ENCODE measurements at places on chromosomes 6 and 20.

- DNase-seq = no peak
Measured at GRCh38 chr6:37323580-37323979, 30.2 kb upstream of the RNF8 start.

DNA sequence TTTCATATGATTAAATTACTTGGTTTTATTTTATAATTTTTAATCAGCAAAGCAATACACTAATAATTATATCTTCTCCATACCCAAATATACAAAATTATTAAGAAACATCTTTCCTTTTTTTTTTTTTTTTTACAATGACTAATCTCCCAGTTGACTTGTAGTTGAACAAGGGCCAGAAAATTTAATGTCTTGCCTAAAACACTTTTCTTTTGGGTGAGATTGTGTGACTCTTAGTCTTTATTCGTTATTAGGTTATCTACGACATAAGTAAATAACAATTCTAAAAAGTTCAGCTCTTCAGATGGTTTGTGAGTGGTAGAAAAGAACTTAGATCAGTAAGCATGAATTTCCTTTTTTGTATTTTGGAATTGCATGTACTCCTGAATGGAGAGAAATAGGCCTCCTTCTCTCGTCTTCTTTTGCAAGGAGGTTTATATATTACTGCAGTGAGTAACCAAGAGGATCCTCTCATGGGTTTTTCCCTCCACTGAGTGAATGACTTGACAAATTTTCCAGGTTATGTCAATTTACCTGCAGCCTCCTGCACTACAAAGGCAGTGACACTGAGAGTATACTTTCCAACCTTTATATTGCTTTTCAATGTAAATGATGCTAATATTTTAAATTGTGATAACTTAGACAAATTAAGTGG, 364.5 kb upstream of the CITED2 start:
- no peak for DNase-seq

DNA sequence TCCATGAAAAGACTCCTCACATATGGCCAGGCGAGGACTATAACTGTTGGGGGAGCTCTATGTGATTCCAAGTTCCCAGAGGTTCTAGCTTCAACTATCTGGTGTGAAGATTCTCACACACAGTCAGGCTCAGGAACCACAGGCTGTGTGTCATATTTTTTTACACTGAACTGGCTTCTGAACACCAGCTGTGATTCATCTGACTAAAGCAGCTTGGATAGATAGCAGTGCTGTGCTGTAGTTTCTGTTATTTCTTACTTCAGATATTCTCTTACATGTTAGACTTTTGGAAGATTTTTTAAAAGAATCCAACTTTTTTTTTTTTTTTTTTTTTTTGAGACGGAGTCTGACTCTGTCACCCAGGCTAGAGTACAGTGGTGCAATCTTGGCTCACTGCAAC, 140.7 kb upstream of the MCHR2 start:
- no peak for DNase-seq

DNA sequence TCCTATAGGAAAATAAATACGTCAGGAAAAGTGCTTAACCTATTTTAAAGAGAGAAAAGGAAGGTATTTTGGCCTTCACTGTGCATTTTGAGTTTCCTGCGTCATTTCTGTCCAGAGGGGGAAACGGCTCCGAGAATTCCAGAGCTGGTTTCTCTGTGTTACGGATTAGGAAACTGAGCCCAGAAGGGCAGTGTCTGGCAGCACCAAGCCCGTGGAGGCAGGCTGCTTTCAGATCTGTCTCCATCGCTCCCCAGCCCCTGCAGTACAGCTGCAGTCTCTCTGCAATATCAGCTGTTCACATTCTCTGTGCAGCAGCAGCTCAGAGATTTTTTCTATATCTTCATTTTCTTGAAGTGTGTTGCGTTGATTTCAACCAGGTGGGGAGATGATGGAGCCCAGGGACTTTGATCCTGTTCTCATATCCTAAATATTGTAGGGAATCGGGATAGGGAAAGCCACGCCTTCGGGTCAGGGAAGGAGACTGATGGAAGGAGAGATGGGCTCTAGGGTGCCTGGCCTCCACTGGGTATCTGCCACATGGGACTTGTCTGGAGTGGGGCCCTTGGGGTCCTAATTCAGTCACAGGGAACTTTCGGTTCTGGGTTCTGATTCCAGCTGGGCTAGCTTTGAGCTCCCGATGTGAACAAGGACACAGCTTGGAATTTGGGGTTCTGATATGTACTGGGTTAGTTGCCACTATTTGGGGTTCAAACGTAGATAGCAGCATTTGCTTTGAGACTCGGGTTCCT, 2.8 kb downstream of the ANKRD60 start:
- DNase-seq = no peak

- no peak for DNase-seq
Measured at GRCh38 chr6:20217891-20218290, 5.6 kb upstream of the MBOAT1 start.

- no peak for DNase-seq
Measured at GRCh38 chr20:56769921-56770600, 141.0 kb downstream of the TFAP2C start.

DNA sequence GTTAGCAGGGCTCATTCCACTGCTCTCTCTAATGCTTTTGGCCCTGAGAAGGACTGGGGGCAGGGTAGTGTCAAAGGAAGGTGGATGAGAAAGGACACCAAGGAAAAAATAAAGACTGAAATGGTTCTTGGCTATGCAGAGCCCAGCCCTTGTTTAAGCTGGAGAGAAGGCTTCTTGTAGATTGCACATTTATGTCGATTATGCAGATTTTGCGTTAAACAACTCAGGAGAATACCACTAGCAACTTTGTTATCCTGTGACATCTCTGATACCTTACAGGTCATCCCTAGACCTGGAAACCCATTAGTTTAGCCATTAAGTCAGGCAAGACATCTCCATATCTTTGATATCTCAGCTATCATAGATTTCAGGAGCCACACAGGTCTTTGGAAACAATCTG, 11.1 kb upstream of the IL17F start:
- no peak for DNase-seq

DNA sequence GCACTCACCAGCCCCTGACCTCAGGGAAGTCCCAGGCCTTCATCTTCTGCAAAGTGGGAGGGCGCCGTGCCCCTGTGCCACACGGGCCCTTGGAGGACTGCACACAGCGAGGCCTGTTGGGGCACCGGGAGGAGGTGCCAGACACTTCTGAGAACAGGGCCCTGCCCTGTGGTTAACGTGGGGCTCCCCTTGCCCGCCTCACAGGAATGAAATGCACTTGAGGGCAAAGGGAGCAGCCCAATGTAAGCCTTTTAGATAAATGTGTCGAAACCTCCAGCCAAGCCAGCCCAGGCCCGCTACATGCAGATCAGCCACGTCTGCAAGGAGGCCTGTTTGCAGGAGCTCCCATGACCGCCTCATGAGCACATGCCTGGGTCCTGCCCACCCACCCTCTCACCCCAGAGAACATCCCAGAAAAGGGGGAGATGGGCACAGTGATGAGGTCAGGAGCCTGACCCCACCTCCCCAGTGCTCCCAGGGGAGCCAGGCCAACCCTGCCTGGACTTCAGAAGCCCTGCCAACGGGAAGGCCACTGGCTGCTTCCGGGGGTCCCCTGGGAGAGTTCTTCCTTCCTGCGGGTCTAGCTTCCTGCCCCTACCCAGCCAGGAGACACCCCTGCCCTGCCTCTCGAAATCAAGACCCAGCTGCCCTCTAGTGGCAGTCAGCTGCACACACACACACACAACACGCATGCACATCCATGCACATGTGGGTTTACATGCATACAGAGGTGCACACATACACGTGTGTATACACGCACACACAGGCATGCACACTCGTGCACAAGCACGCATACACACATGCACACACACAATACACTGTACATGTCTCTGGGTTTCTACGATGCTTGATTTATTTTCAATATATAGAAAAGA, 178.7 kb downstream of the TAF4 start:
- no peak for DNase-seq

- DNase-seq = no peak
Measured at GRCh38 chr6:44000164-44000842, 126.9 kb downstream of the MRPL14 start.

DNA sequence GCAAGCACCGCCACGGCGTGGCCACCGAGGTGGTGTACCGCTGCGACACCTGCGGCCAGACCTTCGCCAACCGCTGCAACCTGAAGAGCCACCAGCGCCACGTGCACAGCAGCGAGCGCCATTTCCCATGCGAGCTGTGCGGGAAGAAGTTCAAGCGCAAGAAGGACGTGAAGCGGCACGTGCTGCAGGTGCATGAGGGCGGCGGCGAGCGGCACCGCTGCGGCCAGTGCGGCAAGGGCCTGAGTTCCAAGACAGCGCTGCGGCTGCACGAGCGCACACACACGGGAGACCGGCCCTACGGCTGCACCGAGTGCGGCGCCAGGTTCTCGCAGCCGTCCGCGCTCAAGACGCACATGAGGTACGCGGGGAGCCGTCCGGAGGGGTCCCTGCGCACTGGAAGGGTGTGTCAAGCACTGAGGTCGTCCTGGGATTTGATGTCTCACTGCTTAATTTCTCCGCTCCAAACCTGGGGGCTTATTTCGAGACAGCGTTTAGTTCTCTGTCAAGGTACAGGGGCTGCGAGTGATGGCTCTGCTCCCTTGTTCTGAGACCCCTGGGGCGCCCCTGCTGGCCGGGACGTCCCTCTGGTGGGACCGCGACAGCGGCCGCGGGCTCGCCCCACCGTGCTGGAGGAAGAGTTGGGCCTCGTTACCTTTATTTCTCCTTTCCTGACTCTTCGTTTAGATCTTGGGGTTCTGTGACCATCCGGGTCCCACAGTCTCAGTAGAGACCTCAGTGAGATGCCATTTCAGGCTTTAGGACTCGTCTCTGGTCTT, 3.6 kb downstream of the GZF1 start:
- no peak for DNase-seq

DNA sequence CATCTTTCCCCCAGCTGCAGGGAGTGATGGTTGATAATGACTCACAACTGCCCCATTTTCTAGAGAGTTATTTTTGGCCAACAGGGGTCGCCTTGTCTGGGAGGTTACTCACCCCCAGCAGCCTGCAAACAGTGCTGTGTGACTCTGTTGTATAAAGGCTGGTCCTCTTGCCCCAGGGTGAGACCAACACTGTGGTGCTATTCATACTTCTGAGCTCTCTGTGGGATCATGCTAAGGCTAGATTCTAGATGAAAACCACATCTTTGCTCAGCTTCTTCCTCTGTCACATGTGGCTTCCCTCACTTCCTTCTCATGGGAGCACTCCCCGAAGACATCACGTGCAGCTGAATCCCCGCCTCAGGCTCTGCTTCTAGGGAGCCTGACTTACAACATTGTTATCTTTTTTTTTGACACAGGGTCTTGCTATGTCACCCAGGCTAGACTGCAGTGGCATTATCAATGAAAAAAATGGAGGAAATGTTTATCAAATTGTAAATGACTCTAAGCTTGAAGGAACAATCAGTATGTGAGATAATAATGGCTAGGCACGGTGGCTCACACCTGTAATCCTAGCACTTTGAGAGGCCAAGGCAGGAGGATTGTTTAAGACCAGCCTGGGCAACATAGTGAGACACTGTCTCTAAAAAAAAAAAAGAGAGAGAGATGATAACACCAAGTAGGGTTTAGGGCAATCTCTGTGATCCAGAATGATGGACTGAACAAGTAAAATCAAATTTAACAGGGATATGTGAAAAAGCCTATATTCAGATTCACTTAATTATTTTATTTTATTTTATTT, 55.7 kb upstream of the SLC23A2 start:
- DNase-seq = peak; percentile 68

DNA sequence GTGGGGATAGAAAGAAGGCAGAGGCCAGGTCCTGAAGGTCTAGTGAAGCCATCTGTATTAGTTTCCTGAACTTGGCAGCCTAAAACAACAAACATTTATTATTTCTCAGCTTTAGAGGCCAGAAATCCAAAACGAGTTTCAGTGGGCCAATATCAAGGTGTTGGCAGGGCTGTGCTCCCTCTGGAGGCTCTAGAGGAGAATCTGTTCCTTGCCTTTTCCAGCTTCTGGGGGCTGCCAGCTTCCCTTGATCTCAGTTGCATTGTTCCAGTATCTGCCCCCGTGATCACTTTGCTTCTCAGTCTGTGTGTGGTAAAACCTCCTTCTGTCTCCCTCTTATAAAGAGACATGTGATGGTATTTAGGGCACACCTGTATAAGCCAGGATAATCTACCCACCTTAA, 82.4 kb downstream of the MAFB start:
- no peak for DNase-seq

DNA sequence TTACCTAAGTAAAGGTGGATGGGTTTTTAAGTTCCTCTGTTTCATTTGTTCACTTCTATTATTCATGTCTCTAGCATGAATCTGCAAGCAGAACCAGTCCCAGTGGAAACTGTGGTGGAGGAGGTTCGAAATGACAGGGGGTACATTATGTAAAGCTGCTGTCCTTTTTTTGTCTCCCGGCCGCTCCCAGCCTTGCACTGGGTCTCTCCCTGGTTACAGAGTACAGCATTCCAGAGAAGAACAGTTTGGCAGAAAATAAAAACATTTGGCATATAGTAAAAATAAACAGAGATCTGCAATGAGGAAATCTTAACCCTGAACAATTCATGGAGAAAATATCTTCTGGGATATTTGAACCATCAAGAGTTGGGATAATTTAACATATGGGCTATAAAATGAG, 34.6 kb upstream of the TAGAP start:
- no peak for DNase-seq

GRCh38 chr20:46938434-46938833, 43.8 kb downstream of the EYA2 start:
- no peak for DNase-seq

GRCh38 chr6:109117346-109118035, 22.2 kb downstream of the CEP57L1 start:
- DNase-seq = no peak

- no peak for DNase-seq
Measured at GRCh38 chr6:106379951-106380350, 19.4 kb downstream of the CRYBG1 start.

GRCh38 chr6:56749632-56750151, 107.0 kb upstream of the DST start:
- DNase-seq = no peak

- no peak for DNase-seq
Measured at GRCh38 chr6:125302840-125303511, 1.2 kb upstream of the HDDC2 start.

DNA sequence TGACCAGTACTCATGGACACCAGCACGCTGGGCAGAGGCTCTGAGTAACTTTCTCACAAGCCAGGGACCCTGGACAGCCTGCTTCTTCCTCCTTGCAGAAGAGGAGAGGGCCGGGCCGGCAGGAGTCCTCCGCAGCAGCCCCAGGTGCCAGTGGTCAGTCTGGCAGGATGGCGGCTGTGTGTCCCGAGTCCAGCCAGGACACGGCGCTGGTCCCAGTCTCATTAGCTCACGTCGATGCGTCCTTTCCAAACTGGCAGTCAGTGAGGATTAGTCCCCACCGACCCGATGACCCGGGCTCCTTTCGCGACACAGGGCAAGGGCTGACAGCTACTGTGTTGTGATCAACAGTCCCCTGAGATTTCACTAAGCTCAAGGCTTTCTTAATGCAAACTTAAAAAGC, 267.0 kb downstream of the TAF4 start:
- DNase-seq = no peak

- DNase-seq = no peak
Measured at GRCh38 chr6:75488033-75488432, 5.6 kb downstream of the FILIP1 start.

GRCh38 chr6:162050579-162050978, 677.0 kb downstream of the PRKN start:
- DNase-seq = no peak

Measured in activated CD8-positive, alpha-beta memory T cell treated with anti-CD3 and anti-CD28 coated beads for 1 hour (primary cell).